ENCODE measurements at places on chromosomes 12 and 14.
A peak's percentile ranks its signal among the peaks of the same experiment; 100 is the strongest.

DNA sequence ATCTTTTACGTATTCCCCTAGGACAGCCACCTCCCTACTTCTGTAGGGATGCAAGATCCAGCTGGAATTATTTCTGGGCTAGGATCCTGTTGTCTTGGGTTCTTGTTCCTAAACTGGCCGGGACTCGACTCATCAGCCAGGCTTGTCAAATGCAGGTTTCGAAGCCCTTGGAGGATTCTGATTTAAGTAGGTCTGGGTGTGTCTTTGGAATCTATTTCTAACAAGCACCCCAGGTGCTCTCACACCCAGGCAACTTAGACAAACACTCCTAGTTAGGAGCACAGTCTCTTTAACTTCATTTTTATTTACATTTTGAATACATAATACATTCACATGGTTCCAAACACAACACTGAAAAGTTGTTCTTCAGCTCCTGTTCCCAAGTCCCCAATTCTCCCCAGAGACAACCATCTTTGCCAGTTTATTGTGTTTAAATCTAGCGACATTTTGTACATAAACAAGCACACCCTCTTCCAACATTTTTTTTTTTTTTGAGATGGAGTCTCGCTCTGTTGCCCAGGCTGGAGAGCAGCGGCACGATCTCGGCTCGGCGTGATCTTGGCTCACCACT is 20.9 kb downstream of the MORN3 start:
- no peak for DNase-seq

GRCh38 chr12:55142669-55143565 is 16.7 kb downstream of the OR9K2 start:
- DNase-seq: peak; percentile 63

GRCh38 chr12:89363084-89363483 is 10.8 kb upstream of the DUSP6 start:
- DNase-seq: no peak

DNA sequence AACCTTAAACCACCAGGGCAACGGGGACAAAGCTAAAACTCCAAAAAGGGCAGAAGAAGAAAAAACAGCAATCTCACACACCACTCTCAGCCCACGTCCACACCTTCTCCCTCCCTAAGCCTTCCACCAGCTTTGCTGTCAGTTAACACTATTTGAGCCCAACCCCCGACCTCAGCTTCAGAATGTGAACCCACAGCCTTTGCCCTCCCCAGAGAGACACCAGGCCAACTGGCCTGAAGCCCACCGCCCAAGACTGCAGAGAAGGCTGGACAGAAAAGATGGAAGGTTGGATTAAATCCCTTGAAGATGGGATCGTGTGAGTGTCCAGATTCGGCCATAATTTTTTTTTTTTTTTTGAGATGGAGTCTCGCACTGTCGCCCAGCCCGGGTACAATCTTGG is 22.4 kb downstream of the IRF2BPL start:
- no peak for DNase-seq

DNA sequence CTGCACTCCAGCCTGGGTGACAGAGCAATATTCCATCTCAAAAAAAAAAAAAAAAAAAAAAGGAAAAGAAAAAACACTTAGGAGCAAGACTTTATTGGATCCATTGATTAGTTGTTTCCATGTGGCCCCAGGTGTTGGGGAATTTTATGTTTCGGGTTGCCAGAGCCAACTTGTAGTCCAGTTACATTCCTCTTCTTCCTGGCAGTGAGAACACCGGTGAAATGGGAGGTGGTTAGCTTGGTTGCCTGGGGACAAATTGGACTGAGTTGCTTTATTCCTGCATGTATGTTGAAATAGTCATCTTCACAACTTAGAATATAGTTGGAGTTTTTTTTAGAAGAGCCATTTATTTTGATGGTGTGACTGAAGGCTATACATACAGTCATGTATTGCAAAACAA is 12.6 kb downstream of the RCOR1 start:
- no peak for DNase-seq

DNA sequence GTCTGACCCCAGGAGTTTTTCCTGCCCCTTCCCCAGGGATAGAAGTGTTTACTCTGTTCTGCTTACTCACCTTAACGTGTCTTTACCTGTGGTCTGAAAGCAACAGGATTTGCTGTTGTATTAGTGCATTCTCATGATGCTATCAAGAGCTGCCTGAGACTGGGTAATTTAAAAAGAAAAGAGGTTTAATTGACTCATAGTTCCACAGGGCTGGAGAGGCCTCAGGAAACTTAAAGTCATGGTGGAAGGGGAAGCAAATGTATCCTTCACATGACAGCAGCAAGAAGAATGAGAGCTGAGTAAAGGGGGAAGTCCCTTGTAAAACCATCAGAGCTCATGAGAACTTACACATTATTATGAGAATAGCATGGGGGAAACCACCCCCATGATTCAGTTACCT is 240.4 kb downstream of the SNAPC1 start:
- DNase-seq: peak; percentile 1

GRCh38 chr14:23402296-23403138 is 5.6 kb downstream of the MYH6 start:
- no peak for DNase-seq

- DNase-seq: peak; percentile 48
Measured at GRCh38 chr14:87888136-87888999, 104.6 kb downstream of the GALC start.

GRCh38 chr14:105447651-105448640 is 26.7 kb upstream of the CRIP2 start:
- no peak for DNase-seq

GRCh38 chr12:124730455-124730932 is 133.2 kb downstream of the SCARB1 start:
- no peak for DNase-seq

- DNase-seq: no peak
Measured at GRCh38 chr12:54625598-54625997, 9.1 kb downstream of the LACRT start.

- peak; percentile 84 for DNase-seq
Measured at GRCh38 chr12:102021540-102022246, 40.1 kb downstream of the WASHC3 start.

- peak; percentile 78 for DNase-seq
Measured at GRCh38 chr14:35879151-35879648, 53.1 kb downstream of the BRMS1L start.

- no peak for DNase-seq
Measured at GRCh38 chr12:47553266-47553665, 152.6 kb downstream of the RPAP3 start.

DNA sequence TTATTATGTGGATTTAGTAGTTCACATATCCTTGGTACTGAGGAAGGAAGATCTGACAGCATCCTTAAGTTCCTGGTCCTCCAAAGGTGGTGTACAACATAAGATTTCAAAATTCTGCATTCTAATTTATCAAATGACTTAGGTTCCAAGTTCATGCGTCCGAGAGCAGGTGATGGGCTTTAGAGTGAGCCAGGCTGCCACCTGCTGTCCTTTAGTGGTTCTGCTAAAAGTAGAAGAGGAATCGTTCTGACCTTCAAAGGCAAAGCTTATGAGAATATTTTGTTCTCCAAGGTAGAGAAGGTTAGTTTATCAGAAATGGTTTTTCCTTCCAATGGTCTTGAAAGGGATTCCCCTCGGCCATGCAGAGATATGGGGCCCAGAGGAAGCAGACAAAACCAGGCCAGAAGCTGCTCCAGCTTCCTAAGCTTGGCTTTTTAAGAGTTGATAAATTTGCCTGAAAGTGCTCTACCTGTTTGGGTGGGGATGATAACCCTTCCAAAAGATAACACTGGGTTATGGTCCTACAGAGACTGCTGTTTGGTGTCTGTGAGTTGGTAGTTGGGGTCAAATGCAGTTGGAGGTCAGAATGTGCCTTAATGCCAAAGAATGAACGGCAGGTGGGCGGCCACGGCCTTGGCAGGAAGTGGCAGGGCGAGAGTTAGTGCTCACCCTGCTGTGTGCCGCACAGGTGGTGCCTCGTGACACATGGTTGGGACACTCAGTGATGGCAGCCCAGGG is 29.1 kb upstream of the LRTM2 start:
- DNase-seq: peak; percentile 80

DNA sequence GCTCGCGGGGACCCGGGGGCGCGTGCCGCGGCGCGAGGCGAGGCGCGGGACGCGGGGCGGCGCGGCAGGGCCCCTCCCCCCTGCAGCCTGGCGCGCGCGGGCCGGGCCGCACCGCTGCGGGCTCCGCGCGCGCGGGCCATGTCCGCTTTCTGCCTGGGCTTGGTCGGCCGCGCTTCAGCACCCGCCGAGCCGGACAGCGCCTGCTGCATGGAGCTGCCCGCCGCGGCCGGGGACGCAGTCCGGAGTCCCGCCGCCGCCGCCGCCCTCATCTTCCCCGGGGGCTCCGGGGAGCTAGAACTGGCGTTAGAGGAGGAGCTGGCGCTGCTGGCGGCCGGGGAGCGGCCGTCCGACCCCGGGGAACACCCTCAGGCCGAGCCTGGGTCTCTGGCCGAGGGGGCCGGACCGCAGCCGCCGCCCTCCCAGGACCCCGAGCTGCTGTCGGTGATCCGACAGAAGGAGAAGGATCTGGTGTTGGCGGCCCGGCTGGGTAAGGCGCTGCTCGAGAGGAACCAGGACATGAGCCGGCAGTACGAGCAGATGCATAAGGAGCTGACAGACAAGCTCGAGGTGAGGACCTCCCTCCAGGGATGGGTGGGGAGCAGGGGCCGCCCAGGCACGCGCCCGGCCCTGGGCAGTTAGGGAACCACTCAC is 820 bp downstream of the BICDL1 start:
- DNase-seq: peak; percentile 52

DNA sequence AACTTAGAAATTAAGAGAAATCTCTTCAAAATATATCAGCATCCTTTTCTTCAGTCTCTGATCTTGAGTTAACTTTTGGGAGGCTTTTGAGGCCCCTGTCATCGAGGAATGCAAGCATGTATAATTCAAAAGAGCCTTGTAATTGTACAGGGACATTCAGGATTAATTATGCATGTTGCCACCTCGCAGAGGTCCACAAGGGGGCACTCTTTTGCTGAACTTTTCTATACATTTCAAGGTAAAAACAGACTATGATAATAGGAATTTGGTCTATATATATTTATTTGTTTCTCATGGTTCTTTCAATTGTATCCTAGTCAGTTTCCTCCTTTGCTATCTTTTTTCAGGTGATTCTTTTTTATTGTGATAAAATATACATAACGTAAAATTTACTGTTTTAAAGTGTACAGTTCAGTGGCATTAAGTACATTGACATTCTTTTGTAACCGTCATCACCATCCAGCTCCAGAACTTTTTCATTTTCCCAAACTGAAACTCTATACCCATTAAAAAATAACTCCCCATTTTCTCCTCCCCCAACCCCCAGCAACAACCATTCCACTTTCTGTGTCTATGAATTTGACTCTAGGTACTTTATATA is 47.0 kb upstream of the SLC2A13 start:
- peak; percentile 70 for DNase-seq

GRCh38 chr12:12901158-12901791 is 9.9 kb downstream of the GPRC5A start:
- DNase-seq: no peak

GRCh38 chr12:66851134-66851533 is 172.3 kb upstream of the GRIP1 start:
- DNase-seq: peak; percentile 60

GRCh38 chr12:121297435-121297991 is 1.0 kb upstream of the CAMKK2 start:
- DNase-seq: no peak

- DNase-seq: peak; percentile 19
Measured at GRCh38 chr14:71246539-71246938, 339.3 kb downstream of the PCNX1 start.

GRCh38 chr14:81710232-81710845 is 176.7 kb upstream of the SEL1L start:
- DNase-seq: peak; percentile 38

GRCh38 chr14:81435391-81436295 is 35.5 kb upstream of the STON2 start:
- DNase-seq: peak; percentile 76

DNA sequence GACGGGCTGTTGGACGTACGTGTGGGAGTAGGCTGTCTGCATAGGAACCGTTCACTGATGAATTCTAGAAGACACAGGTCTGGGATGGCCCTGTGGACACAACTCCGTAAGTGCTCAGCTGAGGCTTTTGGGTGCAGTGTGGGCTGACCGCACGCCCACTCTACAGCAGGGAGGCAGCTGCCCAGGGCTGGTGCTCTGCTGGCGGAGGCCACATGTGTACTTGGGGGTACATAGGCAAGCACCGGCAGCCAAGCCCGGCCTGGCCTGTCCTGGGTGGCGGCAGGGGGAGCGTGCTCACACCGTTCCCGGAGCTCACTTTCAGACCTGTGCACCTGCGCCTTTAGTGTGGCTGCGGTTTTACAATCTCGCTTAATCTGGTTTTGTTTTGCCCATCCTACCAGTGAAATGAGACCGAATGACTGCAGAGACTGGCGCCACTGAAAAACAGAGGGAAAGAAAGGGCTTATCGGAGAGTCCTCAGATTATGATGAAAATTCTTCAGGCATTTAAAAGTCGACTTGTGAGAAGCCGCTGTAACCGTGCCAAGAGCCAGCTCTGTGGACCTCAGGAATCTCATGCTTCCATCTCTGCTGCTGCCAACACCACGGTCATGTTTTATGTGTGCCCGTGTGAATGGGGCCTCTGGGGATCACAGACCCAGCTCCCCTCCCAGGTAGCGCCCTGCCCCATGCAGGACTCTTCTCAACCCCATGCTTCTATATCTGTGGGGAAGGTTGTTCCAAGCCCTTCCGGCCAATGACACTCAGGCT is 45.8 kb downstream of the SSH1 start:
- no peak for DNase-seq
